ENCODE measurements at places on chromosomes 3 and 15. TPM values are rescaled to one million over a fixed set of nuclear protein-coding genes. Genes with fewer than 3 reads are reported as not detected.

DNA sequence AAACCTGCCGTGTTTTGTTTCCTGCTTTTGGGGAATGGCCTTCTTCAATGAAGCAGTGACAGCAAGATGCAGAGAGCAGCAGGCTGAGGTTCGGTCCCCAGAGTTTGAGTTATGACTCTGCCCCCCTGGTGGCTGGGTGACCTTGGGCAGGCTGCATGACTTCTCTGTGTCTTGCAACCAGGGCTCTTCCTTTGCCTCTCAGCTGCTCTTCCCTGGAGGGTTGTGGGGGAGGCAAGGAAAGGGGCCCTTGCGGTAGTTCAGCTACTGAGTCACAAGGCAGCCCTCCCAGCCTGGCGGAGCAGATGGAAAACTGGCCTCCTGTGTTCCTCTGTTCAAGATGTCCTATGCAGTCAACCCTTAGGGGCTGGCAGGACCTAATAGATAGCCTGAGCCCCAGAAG, 17.1 kb downstream of the CTXND1 start:
- DNase-seq: peak; percentile 73

GRCh38 chr3:104368760-104369159, 997.9 kb upstream of the ALCAM start:
- DNase-seq: no peak

GRCh38 chr15:31215490-31216214, 111.0 kb upstream of the KLF13 start:
- DNase-seq: peak; percentile 93

DNA sequence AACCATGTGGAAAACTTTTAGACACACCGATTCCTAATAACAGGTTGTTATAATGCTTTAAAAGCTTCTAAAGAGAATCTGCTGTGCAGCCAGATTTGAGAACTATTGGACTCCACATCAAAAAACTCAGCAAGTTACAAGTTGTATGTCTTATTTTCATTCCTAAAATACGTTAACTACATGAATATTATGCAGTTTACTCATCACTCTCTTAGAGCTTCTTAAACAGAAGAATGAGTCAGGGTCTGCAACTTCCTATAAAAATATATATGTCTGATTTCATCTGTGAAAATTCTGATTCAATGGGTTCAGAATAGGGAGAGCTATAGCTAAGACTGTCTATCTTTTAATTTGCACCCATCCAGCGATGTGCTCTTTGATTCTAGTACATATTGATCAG, 244.2 kb upstream of the EPHA3 start:
- DNase-seq: no peak

- peak; percentile 34 for DNase-seq
These were observed 734 bp upstream of the WDR76 start for GRCh38 chr15:43826029-43826507.

DNA sequence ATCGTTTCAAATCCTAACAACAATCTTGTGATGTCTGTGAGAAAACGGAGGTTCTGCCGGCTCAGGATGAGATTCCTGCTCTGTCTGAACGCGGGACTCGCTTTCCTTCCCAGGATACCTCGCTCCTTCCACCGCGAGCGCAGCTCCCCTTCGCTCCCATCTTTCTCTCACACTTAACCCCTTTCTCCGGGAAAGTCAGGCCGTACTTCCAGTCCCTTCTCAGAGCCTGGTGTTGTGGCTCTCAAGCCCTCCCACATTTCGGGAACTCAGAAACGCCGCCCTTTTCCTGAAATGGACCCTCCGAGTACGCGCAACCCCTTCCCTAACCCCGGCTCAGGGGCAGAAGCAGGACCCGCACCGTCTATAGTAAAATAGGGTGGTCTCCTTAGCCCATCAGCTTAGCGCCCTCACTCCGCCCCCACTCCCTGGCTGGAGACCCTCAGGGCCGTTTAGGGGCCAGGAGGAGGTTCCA, 378 bp upstream of the FEM1B start:
- no peak for DNase-seq

GRCh38 chr3:128551451-128551850, 58.5 kb upstream of the GATA2 start:
- DNase-seq: peak; percentile 70

DNA sequence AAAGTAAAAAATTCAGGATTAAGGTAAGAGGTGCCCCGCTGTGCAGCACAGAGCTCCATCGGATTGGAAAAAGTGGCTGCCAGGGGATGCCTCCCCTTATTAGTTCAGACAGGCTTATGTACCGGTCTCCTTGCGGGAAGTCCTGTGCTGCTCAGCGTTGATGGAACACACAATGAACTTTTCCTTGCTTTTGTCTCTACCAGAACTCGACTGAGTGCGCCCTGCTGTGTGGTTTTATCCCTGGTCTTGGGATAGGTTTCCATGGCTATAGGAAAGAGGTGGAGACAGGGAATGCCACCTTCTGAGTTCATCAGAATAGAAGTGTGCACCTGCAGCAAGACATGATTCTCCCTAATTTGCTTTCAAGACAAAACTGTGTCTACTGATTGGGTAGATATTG, 745.9 kb upstream of the CFAP20DC start:
- no peak for DNase-seq

- no peak for DNase-seq
These were observed 21.4 kb upstream of the NR2C2 start for GRCh38 chr3:14925729-14926591.

GRCh38 chr15:87707071-87707470, 549.5 kb downstream of the NTRK3 start:
- no peak for DNase-seq

PAQR9 gene
- not detected for total RNA-seq

RTP4 gene
- not detected for total RNA-seq

SEMA5B gene
- total RNA-seq: 1.3 TPM

DNA sequence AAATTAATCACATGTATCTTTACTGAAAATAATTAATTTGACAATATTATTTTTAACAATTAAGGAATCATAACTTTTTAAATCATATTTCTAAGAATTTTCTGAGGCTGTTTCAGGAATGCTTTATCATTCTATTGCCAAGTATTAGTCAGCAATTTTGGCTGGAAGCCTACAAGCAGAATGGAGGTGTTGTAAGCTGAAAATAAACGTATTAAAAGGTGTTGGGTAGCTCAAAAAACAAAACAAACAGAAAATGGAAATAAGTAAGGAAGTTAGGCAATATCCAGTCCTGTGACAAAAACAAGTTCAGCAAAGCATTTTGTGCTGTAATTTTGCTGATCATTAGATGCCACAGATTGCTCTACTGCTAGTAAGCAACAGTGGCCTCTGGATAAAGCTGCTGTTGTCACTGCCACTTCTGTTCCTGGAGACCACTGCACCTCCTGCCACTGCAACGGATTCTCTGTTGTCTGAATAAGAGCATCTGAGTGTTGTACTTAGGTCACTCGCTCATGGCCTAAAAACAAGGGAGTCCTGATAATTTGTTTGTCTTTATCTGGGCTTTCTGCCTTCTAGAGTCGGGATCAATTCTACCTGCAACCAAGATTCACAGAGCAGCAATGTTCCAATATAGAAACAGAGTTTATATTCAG, 63.5 kb upstream of the SLITRK3 start:
- no peak for DNase-seq

GRCh38 chr3:58307639-58308215, 1.4 kb downstream of the HTD2 start:
- no peak for DNase-seq

DNA sequence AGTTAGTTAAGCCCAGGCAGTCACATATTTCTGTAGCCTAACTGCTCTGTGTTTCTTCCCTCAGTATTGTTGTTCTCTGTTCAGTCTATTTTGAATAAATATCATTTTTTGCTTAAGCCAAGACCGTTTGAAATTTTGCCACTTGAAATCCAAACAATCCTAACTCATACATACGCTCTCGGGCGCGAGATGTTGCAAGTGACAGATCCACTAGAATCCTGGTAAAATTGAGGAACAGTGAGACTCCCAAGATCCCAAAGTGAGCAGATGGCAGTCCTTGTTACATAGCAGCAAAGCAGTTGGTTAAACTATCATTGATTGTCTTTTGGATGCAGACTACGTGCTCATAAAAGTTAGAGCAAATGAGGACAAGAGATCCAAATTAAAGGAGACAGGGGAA, 625.4 kb downstream of the TBL1XR1 start:
- DNase-seq: no peak

CFAP161 gene
- total RNA-seq: not detected

FRMD5 gene
- not detected for total RNA-seq

DNA sequence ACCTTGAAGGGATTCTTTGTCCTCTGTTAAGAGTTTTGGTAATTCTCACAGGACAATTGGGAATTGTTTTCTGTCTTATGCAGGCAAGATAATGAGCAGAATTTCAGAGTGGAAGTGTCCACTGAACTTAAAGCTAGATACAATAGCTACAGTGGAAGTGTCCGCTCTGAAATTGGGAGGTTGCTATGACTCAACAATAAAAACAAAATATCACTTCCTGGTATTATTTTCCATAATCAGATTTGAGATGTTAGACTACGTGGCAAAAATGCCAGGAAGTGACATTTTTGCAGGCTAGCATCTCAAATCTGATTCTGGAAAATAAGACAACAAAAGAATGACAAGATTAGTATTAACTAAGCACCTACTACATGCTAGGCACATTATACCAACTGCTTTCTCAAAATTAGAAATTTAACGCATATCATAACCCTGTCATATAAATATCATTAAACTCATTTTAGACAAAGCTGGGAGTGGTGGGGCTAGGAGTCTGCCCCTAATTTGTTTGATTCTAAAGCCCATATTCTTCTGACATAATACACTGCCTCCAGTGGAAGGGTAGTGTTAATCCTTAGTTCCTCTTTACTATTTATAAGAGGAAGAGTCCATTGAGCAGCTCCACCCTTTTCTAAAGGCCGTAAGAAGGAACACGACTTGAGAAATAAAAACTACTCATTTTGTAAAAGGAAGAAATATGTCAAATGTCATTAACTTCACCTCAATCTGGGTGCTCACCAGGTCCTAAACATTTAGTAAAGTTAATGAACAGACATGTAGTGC, 266.9 kb upstream of the STT3B start:
- no peak for DNase-seq

GRCh38 chr3:117892431-117892841, 1142.2 kb downstream of the IGSF11 start:
- DNase-seq: no peak

ITGA11 gene
- 1,161 TPM for total RNA-seq

GRCh38 chr3:133042778-133043177, 4.6 kb downstream of the TMEM108 start:
- no peak for DNase-seq

DNA sequence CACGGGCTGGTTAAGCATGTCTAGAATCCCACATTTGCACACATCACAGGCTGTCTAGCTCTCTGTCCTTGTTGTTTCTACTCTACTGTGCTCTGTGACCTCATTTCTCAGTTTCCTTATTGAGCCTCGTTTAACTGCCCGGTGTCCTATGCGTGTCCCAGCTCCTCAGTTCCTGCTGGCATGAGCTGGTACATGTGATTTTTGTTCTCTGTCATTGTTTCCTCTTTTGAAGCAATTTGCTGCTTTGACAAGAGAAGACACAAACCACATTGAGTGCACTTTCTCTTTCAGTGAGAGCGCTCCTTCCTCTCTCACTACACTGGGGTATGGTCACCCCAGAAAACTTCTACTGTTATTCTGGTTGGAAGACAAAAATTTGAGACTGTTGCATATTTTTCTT, 563.5 kb downstream of the PDCD6IP start:
- DNase-seq: no peak

- DNase-seq: no peak
These were observed 60.4 kb upstream of the RBM5 start for GRCh38 chr3:50028346-50028745.

DNA sequence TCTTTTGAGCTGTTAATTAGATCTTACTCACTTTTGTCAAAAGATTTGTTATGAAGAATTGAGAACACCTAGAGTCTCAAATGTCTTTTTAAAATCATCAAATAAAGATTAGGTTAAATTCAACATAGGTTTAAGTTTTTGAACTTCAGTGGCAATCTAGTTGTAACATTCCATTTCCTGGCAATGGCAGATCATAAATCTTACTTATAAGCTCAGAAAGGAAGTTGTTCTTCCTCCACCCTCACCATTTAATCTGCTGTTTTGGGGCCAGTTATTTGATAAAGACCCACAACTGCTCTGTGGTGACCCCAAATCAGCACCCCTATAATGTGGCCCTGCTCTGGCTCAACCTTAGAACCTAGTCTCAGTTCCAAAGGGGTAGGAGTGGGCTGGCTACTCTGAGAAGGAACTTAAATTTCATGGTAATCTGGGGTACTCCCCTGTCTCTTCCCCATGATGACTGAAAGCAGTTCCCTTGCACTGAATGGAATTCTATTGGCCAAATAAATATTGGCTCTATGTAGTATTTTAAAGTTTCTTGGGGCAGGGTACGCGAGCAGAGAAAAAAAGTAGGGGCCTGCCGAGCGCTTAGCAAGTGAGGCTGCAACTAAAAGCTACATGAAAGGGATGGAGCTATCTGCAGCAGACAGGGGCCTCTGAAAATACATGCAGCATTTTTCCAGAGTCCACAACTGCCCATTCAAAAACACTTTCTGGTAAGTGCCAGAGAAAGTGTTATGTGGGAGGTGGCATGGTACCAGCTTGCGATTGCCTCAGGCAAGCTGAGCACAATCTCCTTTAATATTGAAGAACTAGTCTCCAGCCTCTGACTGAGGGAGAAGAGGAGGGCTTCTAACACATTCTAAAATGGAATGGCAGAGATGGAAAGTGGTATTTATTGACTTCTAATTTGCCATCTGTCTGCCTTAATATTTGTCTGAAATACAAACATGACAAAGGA, 103.6 kb upstream of the RASGRP1 start:
- no peak for DNase-seq

DNA sequence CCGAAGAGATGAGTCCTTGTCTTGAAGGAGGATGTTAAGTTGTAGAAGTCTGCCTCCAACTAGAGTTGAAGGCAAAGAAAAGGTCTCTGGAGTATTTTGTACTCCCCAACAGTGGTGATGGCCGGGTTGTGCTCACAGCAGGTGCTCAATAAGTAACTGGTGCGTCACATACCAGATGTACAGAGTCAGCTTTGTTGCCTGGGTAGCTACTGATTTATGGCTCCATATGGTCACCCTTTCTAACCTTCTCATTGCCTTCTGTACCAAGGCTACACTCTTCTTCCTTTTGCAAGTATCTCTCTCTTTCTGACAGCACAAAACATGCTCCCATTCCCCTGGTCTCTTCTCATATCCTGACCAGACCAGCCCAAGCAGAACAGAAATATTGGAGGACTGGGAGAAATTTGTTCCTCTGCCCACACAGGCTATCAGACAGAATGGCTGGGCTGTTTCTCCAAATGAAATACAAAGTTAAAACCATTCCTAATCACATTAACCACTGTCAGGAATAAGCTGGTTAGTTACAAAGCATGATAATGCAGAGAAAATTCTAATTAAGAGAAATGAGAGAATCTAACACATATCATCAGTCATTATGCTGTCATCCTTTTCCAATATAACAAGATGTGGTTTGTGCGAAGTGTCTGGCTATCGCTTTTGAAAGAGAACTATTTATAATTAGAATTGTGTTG, 150.1 kb upstream of the LRRN1 start:
- DNase-seq: no peak

GRCh38 chr15:100627789-100628395, 25.5 kb downstream of the ASB7 start:
- DNase-seq: no peak
